ENCODE measurements at places on chromosomes 3 and 15.

- DNase-seq, result peak; percentile 64
Measured at GRCh38 chr15:79380755-79381497, 51.2 kb upstream of the MINAR1 start.

DNA sequence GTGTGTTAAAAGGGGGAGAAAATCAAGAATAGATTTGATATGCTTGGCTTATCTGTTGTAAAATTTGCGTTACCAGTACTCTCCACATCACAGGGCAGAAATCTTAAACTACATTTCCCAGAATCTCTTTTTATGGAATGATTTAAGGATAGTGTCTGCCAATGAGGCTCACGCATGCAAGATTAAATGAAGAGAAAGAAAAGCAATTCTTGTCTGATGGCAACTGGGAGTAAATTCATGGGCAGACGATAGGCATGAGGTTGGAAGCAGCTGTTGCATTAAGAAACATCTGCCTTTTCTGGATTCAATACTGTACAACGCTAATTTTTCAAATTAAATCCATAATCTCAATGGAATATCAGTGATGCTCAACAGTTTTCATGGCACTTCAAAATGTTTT lies 27.2 kb upstream of the ANKRD28 start:
- no peak for DNase-seq

DNA sequence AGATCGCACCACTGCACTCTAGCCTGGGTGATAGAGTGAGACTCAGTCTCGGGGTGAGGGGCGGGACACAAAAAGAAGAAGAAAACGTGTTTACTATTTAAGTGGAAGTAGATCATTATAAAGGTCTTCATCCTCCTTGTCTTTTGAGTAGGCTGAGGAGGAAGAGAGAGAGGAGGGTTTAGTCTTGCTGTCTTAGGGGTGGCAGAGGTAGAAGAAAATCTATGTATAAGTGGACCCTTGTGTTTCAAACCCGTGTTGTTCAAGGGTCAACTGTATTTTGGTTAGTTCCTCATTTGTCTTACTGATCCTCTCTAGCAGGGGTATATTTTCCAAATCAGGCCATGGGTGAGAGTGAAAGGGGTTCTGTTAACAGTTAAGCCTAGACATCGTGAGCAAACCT lies 40.1 kb downstream of the TRIM71 start:
- no peak for DNase-seq

GRCh38 chr3:152174876-152175527 lies 93.7 kb upstream of the MBNL1 start:
- no peak for DNase-seq

DNA sequence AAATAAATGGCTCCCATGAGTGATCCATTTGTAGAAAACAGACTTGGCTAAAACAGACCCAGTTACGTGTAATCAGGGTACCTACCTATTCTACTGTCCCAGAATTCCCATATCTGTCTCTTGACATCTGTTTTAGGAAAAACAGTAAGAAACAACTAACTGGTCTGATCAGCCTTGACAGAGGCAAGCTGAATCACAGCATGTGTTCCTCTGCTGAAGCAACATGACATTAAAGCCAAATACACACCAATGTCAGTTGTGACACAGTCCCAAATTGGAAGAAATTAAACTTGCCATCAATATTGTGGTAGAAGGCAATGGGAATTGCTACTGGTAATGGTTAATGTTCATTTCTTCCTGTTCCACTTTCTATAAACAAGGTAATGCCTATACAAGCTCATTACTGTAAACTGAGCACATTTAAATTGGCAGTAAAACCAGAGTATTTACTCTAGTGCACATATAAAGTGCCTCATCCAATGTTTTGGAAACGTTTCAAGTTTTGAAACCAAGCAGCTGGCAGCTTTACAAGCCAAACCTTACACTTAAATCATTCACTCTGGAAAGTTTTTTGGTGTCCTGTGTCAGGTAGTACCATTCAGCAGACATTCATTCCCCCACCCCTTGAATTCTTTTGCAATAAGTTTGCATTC lies 27.0 kb downstream of the ALDH1A2 start:
- DNase-seq, result no peak

GRCh38 chr15:39672184-39672583 lies 91.3 kb downstream of the THBS1 start:
- DNase-seq, result no peak

DNA sequence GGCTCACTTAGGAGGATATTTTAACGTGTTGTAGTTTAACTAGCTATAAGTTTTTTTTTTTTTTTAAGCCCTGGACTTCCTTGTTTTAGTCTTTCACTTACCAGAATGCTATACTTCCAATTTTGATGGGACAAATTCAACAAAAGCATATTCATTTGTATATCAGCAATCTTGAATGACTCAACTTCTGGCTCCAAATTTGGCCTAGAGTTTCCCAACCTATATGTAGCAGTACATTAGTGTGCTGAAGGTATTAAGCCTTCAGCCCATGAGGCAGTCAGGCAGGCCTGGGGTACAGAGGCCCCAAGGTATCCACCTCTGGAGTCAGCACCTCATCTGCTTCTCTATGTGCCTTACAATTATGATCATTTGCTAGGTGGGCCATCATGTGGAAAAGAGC lies 5.9 kb downstream of the PBRM1 start:
- DNase-seq, result no peak

DNA sequence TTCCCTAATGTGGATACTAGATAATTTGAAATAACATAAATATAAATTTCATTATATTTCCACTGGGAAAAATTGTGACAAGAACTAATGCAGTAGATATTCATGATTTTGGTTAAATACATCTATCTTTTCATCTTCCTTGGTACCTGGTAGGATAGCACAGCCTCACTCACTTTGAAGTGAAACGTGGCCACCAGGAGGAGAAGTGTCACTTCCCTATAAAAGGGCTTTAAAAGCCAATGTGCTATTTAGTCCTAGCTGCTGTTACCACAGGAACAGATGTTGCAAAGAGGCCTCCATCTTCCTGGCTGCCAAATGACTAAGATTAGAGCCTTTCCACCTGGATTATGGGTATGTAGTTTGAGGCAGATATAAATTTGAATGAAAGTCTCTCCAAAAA lies 140.0 kb downstream of the PLOD2 start:
- no peak for DNase-seq

GRCh38 chr3:61802772-61803171 lies 241.4 kb downstream of the PTPRG start:
- DNase-seq, result no peak

DNA sequence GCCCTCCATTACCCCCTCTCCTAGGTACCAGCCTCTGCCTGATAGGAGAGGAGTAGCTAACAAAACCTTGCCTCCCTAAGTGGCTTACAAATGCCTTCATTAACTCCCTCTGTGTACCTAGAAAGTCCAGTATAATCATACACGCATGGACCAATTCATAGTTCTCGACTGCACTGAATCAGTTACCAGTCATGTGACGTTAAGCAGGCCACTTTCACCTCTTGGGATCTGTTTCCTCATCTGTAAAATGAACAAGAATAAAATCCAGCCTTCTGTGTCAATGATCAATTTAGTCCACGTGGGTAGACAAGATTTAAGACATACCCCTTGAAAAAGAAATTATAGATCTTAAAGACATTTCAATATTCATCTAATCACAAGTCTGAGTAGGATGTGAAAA lies 72.2 kb downstream of the TRIM69 start:
- no peak for DNase-seq

- DNase-seq, result no peak
Measured at GRCh38 chr15:101275018-101275417, 2.3 kb downstream of the SELENOS start.

GRCh38 chr3:193997228-193998122 lies 138.5 kb upstream of the HES1 start:
- no peak for DNase-seq

GRCh38 chr15:63038926-63039673 lies 3.4 kb upstream of the TPM1 start:
- DNase-seq, result no peak

DNA sequence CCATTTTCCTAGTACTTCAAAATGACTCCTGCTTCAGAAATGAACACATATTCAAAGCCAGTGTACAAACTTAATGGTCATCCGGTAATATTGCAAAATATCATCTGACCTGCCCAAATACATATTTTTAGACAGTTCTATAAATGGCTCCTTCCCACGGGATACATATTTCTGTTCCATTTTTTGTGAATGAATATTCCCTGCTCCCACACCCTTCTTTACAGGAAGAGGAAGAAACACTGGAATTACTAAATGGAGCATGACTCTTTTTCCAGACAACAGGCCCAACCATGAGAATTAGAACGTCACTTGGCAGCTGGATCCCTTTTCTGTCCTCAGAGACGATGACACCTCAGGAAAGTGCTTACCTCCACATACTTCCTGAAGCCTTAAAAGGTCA lies 38.0 kb upstream of the CBLB start:
- peak; percentile 75 for DNase-seq

GRCh38 chr3:193546129-193546528 lies 8.6 kb downstream of the ATP13A4 start:
- DNase-seq, result no peak

DNA sequence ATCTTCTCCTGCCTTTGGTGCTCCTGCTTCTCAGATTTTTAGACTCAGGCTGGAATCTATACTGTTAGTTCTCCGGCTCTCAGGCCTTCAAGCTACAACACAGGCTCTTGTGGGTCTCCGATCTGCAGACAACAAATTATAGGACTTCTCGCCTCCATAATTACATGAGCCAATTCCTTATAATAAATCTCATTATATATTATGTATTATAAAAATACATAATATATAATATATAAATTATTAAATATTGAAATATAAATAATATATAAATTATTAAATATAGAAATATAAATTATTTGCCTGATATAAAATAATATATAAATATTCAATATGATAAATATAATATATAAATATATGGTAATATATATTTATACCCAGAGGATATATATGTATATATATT lies 1214.0 kb downstream of the ROBO2 start:
- DNase-seq, result no peak

- peak; percentile 7 for DNase-seq
Measured at GRCh38 chr3:98855806-98856400, 45.6 kb downstream of the DCBLD2 start.

DNA sequence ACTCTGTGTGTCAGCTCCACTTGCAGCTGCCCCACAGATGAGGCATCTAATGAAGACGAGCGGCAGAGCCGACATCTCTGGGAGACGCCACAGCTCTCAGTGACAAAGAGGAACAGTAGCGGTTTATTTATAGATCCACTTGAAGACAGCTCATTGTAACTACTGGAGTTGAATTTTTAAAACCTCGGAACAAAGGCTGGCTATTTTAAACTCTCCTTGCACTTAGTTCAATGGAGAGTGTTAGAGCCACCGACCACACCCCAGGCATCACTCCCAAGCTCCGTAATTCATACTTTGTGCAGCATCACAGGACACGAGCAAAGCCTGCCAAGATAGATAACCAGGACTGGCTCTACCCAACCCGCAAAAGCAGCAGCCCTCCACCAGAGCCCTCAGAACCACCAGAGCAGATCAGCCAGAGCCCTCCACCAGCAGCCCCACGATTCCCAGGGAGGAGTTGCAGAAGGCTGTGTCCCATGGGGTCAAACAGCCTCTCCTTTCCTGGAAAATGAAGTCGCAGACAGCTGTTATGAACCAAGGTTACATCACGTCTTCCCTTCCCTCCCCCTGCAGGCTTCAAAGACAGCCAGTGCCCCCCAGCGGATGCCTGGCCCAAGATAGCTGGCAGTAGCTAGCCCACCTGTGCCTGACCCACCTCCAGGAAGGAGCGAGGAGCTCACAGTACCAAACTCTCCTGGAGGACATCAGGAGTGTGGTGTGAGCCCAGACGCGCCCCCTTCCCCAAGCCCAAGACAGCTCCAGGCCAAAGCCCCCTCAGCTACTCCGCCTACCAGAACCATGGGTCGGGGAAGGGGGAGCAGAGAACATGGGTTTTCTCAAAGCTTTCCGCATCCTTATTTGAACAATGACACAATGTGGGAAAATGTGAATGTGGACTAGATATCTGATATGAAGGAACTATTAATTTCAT lies 45.7 kb downstream of the POC1A start:
- DNase-seq, result peak; percentile 80

DNA sequence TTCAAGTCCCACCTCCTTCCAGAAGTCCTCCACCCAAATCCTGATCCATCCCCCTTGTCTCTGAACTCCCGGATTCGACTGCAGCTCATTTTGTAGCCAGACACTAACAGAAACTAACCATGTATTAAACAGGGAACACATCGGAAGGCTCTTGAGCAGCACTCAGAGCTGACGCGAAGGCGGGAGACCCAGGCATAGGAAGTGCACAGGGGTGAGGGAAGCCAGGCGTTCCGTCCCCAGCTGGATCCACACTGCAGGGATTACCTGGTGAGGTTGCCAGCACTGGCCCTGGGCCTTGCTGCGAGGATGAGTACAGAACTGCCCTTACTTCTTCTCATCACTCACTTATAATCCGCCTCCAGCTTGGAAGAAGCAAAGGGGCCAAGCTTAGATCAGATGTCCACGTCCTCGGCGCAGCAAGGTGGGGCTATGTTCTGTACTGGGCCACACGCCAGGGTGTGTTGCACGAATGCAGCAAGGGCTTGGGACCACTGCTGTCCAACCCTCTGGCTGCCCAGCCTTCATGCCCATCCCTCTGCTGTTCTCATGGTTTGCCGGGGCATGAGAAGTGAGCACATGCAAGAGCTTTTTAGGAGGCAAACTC lies 124.2 kb upstream of the SMAD3 start:
- DNase-seq, result peak; percentile 69

GRCh38 chr15:66751579-66751978 lies 49.5 kb downstream of the SMAD6 start:
- DNase-seq, result no peak

DNA sequence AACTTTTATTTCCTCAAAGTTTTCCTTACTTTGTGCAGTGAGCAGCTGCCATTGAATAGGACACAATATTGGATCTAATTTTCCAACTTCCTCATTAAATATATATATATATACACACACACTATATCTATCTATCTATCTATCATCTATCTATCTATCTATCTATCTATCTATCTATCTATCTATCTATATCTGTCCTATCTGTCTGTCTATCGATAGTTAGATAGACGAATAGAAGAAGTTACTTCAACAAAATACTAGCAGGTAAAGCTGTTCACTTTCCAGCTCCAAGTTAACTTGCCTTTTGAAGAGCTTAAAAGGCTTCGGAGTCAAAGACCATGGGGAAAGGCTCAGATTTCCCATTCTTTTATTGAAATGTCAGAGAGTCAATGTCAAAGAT lies 3.6 kb upstream of the DLG1 start:
- DNase-seq, result no peak

GRCh38 chr3:123652342-123652984 lies 67.6 kb upstream of the HACD2 start:
- DNase-seq, result peak; percentile 79

DNA sequence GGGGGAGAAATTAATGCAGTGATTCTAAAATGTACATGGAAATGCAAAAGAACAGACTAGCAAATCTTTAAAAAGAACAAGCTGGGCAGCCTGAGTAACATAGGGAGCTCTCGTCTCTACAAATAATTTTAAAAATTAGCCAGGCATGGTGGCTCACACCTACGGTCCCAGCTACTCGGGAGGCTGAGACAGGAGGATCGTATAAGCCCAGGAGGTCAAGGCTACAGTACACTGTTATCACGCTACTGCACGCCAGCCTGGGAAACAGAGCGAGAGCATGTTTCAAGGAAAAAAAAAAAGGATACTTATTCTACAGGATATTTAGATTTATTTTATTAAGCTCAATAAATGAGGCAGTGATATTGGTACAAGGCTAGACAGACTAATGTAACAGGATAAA lies 40.9 kb downstream of the STAG1 start:
- DNase-seq, result no peak

All from muscle of arm (tissue), 14 donors.